ENCODE measurements at places on chromosomes 5 and 9.

DNA sequence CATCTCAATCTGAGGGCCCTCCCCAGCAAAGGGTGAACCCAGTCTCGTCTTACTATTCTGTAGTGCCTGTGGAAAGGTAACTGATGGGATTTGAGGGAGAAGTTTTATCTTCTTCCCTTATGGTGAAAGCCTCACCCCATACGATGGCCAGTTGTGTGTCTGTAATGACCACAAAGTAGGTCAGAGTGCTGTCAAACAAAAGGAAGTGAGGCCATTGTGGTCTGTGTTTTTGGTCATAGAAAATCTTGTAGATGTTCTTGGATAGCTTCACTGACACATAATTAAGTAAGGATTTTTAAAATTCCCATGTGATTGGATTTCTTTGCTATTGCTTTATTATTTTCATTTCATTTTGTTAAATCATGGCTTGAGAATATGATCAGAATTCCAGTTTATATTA lies 505.1 kb upstream of the KLF4 start:
- no peak for DNase-seq

- DNase-seq: no peak
Observed at GRCh38 chr5:4758550-4758949, 381.6 kb upstream of the ADAMTS16 start.

DNA sequence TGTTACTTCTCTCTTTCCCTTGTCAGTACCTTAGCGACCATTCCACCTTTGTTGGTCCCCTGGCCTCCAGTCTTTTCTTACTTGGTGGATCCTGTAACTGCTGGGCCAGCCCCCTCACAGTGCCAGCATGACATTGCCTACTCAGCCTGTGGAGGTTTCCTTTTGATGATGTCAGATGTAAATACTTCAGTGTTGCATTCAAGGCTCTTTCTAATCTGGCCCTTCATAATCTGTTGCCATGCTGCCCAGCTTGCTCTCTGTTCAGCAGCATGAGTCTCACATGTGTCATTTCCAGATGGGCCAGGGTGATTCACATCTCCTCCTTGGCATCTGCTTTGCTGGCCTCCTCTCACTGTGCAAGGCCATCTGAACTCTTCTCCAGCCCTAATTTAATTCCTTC lies 57.1 kb downstream of the MAST4 start:
- no peak for DNase-seq

- DNase-seq: no peak
Observed at GRCh38 chr5:151022511-151023018, 2.2 kb downstream of the GPX3 start.

GRCh38 chr9:74773886-74774479 lies 113.7 kb downstream of the TRPM6 start:
- peak; percentile 14 for DNase-seq

GRCh38 chr9:97312556-97312955 lies 5.1 kb downstream of the CCDC180 start:
- DNase-seq: no peak

GRCh38 chr9:107759009-107759822 lies 269.6 kb upstream of the KLF4 start:
- no peak for DNase-seq

GRCh38 chr5:151077419-151077818 lies 3.4 kb downstream of the TNIP1 start:
- DNase-seq: no peak

DNA sequence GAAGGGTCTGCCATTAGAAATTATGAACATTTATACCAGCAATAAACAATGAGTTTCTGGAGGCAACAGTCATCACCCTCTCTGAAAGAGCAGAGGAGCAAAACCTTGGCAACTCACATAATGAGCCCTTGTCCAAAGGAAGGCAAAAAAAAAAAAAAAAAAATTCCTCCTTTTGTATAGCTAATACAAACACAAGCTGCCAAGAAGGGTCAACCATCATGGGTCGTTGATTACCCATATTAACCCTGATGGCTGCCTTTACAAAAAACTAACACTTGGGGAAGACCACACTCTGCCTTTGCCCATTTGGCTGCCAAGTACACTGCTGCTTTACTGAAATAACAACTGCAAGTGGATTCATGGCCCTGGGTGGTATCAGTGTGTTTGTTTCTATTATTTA lies 272.7 kb downstream of the ADAMTSL1 start:
- DNase-seq: no peak

GRCh38 chr5:141597394-141597793 lies 21.4 kb downstream of the DIAPH1 start:
- DNase-seq: no peak

DNA sequence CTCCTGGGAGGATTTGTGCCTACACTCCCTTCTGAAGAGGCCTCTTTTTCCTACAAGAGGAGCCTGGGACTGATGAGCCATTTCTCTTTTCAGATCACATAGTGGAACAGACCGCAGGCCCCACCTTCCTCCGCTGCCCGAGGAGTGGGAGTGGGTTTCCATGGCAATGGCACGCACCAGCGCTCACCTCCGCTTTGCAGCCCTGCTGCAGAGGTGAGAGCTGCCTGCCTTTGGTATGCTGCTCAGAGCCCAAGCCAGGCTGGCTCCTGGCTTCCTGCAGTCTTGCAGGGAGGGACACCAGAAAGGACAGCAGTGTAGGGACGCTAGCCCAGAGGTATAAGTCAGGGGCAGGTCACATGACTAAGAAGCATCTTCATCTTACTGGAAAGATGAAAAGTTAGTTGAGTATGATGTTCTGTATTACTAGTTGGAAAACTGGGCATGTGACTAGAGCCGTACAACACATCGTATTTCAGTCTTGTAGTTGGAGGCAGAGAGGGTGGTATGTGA lies 12.4 kb downstream of the PTTG1 start:
- no peak for DNase-seq

DNA sequence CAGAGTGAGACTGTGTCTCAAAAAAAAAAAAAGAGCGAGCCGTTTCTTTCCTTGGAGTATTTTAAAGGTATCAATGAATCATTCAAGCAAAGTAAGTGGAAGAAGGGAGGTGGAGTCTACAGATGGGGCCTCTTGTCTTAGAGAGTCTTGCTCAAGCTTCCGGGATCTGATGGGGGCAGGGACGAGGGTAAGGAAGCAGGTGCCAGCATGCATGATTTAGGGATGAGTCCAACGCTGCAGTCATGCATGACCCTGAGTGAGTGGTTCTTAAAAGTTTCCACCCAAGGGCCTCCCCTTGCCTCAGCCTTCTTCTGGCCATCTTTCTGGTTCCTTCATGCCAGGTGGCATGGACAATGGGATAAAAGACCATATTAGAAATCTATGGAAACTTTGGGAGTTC lies 79.6 kb downstream of the MYO10 start:
- no peak for DNase-seq

DNA sequence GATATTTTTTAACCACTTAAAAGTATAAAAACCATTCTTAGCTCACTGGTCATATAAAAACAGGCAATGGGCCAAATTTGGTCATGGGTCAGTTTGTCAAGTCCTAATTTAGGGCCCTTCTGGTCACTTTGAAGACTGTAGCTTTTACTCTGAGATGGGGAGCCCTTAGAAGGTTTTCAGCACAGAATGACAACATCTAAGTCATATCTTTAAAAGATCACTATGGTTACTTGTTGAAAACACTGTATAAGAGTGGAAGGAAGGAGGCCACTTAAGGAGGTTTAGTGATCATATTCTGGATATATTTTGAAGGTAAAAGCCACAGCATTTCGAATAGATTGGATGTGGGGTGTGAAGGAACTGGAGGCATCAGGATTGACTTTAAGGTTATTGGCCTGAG lies 76.7 kb downstream of the STRBP start:
- DNase-seq: no peak

DNA sequence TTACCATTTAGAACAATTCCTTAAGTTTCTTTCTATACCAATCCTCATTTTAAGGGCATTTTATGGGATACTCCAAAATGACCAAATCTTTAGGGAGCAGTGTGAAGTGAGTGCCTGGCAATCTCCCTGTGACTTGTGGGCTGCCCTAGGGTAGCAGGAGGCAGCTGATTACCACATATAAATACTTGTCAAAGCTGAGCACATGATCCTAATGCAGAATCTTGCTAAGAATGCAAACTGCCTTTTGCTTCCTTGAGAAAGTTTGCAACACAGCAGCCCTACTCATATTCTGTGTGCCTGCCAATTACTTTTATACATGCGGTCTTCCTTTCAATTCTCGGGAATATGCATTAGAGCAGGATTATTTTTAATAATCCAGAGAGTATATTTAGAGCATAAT lies 18.2 kb upstream of the NREP start:
- DNase-seq: no peak

DNA sequence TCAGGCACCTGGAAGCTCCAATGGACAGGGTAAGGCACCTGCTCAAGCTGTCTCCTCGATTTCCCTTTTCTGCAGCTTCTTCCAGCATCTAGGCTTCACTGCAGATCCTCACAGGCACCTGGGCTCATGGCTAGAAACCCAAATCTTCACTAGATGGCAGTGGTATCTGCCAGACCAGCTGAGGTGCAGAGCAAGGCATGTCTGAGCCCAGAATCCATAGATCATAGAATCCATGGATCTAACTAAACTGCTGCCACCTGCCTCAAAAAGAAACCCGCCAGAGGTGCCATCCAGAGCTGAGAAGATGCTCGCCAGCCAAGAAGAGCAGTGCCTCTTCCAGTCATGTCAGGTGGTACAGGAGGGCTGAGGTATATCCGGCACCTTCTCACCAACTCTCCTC lies 6.9 kb downstream of the SHC3 start:
- DNase-seq: no peak

DNA sequence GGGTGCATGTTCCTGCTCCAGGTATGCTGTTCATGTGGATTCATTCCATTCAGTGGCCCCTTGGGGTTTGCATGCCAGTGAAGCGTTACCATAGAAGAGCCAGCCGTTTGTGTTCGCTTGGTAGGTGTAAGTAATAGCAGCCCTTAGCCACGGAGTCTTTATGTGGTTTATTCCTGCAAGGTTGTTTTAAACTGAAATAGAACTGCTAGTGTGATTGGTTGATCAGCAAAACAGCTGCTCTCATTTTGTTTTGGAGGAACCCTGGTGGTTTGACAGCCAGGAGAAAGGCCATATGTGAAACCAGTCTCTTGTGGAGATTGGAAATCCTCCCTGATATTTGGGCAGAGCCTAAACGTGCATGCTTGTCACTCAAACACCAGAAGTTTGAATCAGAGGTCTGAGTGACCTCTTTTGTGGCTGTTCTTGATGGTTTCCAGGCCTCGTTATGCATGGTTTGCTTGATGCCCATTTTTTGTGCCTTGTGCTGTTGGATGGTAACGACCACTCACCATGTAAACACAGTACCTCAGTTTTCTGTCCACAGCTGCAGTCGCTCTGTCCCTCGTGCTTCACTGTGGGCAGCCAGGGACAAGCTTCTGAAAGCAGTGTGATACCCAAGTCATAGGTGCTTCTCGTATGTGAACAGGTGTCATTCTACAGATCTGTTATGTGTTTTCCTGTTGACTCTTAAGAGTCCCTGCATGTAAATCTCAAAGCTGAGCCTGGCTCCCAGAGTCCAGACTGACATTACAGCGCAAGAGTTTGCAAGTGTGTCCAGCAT lies 58.3 kb upstream of the NXNL2 start:
- no peak for DNase-seq

- no peak for DNase-seq
Observed at GRCh38 chr5:91119981-91120850, 262.9 kb downstream of the ARRDC3 start.

DNA sequence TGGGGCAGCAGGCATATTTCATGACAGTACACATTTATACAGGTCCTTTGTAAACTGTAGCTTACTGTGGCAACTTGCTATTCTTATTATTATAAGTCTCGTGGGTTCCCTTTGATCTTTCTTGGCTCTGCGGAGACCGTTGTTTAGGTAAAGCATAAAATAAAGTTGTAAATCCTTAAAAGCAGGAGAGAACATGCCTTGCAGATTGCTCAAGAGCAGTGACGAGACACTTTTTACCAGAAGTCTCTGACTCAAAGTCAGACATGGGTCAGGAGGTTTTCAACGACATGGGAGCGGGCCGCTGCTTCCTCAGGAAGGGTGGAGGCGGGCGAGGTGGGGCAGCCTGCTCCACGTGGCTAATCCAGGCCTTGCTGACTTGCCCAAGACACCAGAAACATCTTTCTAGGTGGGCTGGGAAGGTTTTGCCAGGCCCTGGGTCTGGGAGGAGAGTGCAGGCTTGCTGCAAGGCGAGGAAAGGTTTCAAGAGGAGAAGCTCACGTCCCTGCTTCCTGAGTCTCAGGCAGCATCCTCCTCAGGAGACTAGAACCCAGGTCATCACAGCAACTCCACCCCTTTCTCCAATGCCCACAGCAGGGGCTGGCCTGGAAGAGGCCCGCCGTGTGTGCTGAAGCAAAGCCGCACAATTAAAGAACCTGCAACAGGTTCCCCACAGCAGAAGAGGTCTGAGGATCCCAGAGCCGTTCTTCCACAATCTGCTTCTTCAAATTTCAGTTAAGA lies 6.5 kb downstream of the TBC1D2 start:
- DNase-seq: no peak

DNA sequence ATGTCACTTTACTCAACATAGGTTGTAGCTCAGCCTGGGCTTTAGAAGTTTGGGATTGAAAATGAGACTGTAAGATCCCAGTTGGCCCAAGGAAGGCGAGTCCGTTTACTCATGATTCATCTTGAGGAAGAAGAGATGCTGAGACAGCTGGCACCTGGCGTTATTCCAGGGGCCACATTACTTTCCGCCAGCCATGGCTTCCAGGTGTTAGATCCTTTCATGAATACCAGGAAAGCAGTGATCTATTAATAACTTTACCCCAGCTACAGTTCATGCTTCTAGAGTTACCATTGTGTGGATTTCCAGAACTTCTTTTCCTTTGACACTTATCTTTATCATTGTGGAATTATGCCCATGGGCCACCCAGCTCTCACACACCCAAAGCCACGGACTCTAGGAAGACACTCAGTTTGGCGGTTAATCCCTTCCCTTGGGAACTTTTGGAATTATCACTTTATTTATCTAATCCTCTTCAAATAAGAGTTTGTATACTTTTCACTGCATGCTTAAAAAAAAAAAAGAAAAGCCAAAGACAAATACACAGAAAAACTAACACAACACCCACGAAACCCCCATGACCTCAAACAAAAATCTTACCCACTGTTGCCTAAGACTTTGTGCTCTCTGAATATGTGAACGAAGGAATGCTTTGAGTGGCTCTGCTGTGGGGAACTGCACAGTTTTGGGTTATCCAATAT lies 26.9 kb downstream of the RAI14 start:
- DNase-seq: no peak

GRCh38 chr5:133754575-133755169 lies 142.3 kb upstream of the FSTL4 start:
- DNase-seq: peak; percentile 36

DNA sequence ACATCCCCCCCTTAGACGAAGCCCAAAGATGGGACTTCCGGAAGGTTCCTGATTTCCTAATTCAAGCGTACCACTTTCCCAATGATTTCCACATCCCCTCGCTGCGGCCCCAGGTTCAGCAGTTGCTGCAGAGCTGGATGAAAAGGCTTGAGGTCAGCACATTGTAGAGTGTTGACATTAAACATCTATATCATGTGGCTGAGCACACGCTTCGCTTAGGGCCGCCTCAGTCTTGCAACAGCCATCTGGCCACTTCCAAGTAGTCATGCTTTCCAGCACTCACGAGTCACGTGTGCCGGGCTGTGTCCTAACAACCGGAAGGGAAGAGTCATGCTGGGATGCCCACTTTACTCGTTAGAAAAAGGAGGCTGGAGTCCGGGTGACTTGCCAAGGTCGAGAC lies 340.6 kb upstream of the IRX4 start:
- no peak for DNase-seq
